ENCODE measurements at places on chromosomes 3 and 15.

GRCh38 chr3:76965122-76965725, 74.7 kb upstream of the ROBO2 start:
- DNase-seq: no peak

GRCh38 chr3:99505200-99505599, 133.2 kb upstream of the COL8A1 start:
- no peak for DNase-seq

DNA sequence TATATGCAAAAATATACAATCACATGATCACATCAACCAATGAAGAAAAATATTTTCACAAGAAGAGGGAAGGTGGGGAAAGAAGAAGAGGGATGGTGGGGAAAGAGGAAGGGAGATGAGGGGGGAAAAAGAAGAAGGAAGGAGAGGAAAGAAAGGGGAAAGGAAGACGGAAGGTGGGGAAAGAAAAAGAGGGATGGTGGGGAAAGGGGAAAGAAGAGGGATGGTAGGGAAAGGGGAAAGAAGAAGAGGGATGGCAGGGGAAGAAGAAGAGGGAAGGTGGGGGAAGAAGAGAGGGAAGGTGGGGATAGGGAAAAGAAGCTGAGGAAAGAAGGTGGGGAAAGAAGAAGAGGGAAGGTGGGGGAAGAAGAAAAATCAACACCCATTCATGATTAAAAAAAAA, 3.2 kb upstream of the GOLGB1 start:
- DNase-seq: no peak

- no peak for DNase-seq
Observed at GRCh38 chr3:16277471-16277870, 12.5 kb downstream of the OXNAD1 start.

DNA sequence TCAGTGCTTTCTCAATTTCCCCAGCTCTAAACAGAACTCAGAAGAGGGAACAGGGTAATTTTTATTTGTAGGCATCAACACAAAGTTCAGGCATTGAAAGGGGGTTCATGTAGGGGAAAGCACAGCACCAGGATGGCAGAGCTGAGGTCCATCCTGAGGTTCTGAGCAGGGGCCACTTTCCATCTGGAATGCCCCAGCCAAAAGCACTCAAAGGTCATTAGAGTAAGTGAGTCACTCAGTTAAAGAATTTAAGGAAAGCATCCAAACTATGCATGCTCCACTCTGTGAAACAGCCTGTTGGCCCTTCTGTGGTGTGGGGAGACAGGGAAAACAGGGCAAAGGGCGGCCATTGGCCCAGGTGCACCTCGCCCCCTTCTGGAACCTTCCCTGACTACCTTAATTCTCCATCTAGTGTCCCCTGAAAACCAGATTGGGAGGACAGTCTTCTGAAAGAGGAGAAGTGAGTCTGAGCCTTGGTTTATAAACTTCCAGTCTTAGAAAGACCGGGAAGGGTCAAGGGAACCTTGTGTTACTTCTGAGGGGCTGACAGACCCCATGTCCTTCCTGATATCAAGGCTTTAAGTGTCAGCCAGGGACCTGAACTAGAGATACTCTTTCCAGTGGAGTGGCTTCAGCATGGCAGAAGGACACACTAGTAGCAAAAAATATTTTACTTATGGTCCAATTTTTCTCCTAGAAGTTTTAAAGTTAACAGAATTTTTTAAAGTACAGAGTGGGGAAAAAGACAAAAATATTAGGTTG, 133.3 kb downstream of the MYLK start:
- DNase-seq: no peak

DNA sequence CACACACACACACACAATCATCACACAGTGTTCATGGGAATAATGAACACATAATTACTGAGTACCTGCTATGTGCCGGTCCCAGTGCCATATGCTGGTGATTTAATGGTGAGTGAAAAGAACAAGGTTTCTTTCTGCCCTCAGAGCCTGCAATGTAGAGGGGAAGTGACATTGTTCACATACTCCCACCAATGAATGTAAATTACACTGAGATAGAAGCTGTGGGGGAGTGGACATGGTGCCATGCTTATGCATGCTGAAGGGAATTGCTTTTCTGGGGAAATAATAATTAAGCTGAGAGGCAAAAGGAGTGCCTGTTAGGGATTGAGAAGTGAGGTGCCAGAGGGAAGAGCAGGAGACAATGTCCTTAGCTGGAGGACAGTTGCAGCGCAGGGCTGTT, 175.1 kb downstream of the MFSD1 start:
- no peak for DNase-seq

DNA sequence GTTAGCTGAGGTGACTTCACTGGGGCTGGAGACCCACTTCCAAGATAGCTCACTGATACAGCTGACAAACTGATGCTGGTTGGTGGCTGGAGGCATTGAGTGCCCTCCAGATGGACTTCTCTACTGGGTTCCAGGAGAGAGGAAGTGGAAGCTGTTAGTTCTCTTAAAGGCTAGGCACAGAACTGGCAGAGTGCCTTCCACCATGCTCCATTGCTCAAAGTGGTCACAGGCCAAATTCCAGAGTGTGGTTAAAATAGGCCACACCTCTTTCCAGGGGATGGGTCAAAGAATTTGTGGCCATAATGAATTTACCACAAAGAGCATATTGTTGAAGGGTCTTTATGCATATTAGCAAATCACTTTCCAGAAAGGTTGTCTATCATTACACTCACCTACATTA, 74.2 kb downstream of the NMD3 start:
- no peak for DNase-seq

Data from stimulated activated CD4-positive, alpha-beta T cell treated with anti-CD3 and anti-CD28 coated beads, Interleukin-2, amount 100 ng/mL, for 48 hours (primary cell).